ENCODE measurements at places on chromosomes 5 and 9.

GRCh38 chr9:92184041-92184564 lies 68.9 kb upstream of the SPTLC1 start:
- no peak for DNase-seq

GRCh38 chr5:172434251-172434650 lies 20.1 kb downstream of the SH3PXD2B start:
- DNase-seq, result no peak

- DNase-seq, result no peak
Measured at GRCh38 chr9:72592502-72593403, 71.3 kb downstream of the TMC1 start.

DNA sequence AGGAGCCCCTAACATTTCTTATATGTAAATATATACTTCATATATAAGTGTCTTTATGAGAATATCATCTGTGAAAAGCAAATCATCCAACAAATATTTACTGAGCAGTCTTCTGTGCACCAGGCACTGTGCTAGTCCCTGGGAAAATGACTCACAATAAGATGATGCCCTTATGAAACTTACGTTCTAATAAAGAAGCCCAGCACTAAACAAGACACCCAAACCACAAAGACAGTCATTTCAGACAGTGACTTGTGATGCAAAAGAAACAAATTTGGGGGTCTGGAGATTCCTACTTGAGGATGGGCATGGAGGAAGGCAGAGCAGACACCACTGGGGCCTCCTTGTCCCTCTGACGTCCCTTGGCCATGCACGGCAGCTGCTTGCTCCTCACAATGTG lies 30.6 kb upstream of the PPP1R2B start:
- DNase-seq, result no peak

DNA sequence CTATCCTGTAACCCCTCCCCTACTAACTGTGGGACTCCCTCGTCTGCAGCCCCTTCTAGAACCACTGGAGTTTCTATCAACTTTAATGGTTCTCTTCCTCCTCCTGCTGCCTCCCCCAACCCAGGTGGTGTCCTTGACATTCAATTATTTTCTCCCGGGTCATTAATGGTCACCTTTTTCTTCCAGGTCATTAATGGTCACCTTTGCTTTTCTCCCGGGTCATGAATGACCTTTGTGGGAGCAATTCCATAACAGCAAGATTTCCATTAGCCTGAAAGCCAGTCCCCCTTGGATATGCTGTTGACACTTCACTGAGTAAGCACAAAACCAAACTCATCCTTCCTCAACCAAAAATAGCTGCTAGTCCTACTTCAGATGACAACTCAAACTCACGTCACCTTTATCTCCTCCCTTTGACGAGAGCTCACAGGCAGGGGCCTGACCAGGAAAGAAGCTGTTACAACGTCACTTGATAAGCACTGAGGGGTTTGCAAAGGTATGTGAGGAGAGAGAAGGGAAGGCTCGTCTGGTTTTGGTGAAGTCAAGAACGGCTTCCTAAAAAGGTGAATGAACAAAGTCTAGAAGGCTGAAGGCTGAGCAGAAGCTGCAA lies 10.9 kb downstream of the CCDC127 start:
- DNase-seq, result no peak

DNA sequence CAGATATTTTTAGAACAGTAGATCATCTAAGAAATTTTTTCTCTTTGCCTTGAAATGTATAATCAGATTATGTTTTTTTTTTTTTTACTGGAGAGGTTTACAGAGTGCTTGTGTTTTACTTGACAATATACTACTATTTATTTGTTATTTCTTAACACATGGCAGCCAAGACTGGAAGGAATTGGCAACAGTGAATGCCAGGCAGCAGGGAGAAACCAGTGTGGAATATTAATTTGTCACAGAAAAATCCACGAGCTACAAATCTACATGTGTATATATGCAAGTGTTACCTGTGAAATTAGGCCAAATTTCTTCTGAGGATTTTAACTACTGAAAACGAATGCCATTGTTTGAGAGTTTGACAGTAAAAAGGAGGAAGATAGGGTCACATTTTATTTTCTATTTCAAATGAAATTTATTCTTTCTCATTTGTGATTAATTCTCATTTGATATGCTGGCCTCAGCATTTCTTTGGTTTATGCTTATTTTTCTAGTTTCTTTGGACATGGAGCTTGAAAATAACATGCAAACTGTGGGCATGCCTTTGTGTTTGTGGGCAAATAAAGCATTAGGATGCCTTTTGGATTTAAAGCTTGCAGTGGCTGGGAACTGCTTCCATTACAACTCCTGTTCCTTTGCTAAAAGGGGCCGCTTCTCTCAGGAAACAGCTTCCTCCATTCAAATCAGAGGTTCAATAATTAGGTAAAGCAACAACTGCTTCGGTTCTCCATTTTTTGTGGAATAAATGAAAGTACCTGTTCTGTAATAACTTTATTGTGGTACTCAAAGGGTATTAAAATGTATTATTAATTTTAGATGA lies 39.0 kb upstream of the ZFYVE16 start:
- DNase-seq, result no peak

DNA sequence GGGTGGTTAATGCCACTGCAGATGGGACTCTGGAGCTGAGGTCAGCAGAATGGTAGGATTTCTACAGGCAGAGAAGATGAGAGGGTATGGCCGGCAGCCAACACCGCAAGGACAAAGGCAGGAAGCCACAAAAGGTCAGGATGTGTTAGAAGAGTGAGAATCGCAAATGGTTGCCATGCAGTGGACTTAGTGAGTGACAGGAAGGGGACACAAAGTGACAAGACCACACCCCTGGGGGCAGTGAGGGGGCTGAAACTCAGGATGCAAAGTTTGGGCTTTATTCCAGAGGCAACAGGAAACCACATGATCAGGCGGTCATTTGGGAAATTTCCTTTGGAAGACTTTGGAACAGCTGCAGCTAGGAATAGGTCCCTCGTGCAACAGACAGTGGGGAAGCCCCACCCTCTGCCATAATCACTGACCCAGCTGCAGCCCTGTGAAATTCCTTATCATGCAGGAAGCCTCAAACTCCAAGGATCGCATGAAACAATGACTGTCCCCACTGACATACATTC lies 14.2 kb upstream of the CCDC180 start:
- DNase-seq, result no peak

GRCh38 chr9:37026931-37027581 lies 7.0 kb downstream of the PAX5 start:
- no peak for DNase-seq

- DNase-seq, result no peak
Measured at GRCh38 chr5:169785771-169786618, 148.9 kb downstream of the DOCK2 start.

GRCh38 chr9:75116306-75116705 lies 28.0 kb downstream of the OSTF1 start:
- DNase-seq, result no peak

- DNase-seq, result no peak
Measured at GRCh38 chr9:86942281-86943200, 4.8 kb downstream of the GAS1 start.

DNA sequence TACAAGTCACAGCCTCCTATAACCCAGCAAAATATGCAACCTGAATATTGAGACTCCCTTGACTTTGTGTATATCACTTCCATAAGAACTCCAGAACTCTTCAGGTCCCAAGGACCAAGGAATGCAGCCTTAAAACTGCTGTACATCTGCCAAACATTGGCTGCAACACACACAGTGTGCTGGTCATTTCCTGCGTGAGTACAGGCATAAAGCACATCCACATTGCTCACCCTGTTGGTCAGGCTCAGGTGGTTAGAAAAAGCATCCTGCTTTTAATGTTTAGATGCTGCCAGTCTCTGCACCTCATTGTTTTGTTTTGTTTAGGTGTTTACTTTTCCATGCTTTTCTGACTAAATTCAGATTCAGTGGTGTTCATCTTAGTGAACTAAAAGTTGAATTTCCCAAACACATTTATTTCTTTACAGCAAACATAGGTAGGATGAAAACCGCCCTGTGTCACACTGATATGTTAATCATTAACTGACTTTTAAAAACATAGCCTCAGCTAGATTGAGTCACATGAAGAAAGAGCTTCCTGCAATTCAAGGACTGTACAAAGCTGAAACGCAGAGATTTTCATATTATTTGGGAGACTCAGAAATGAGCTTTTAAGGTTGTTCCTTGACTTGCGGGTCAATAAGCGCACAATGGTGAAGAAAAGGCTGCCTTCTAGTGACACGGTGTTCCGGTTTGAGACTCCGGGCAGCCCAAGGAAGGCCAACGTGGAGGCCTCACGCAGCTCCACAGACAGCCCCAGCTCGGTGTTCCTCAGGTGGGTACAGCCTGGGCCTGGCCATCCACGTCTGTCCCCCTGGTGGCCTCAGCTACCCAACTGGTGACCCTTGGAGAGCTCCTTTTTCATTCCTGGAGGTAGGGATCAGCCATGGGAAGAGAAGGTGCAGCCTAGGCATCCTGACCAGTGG lies 52.2 kb upstream of the GRAMD2B start:
- DNase-seq, result no peak

DNA sequence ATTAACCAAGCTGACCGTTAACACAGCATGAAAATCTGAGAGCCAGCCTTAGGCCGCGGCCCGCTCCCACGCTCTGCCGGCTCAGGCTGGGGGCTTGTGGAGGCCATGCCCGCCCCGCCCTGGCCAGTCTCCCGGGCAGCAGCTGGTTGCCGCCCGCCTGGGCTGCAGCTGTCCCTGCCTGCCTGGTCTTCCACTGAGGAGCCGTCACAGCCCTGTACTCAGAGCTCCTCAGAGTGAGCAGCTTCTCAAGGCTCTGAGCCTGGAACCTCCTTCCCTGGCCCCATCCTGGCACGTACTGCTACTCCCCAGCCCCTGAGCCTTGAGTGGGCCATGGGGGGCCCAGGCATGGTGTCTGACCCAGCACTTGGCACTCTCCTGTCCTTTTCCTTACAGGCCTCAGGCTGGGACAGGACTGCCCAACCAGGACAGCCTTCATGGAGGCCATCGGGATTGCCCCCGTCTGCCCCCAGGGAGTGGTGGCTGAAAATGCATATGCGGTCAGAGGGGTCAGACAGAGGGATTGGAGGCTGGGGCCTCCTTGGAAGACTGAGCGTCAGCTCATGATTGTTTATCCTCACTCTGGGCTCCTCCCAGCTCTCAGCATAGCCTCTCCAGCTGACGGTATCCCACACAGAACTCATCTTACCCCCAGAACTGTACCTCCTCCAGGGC lies 11.9 kb downstream of the FGFR4 start:
- DNase-seq, result no peak

GRCh38 chr5:9903801-9904200 lies 273.6 kb upstream of the TAS2R1 start:
- no peak for DNase-seq

DNA sequence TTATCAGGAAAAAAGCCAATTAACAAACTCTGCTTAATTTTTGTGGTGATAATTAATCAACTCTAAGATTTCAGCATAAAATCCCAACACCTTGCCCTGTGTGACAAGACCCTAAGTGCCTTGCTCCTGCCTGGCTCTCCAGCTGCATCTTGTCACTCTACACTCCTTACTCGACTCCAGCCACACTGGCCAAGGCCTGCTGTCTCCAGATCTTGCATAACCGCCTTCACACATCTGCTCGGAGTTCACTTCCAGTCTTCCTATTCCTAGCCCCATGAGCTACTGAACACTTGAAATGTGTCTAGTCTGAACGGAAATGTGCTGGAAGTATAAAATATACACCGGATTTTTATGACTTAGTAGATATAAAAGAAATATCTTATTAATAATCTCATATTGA lies 259.6 kb downstream of the EPB41L4A start:
- DNase-seq, result no peak

- DNase-seq, result no peak
Measured at GRCh38 chr9:105233873-105234272, 10.6 kb upstream of the SLC44A1 start.

DNA sequence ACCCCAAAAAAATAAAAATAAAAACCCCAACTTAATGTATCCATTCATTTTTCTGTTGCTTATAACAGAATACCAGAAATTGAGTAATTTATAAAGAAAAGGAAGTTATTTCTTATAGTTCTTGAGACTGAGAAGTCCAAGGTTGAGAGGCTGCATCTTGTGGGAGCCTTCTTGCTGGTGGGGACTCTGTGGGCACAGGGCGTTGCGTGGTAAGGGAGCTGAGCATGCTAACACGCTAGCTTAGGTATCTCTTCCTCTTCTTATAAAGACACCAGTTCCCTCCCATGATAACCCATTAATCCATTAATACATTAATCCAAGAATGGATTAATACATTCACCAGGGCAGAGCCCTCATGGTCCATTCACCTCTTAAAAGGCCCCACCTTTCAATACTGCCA lies 150.9 kb downstream of the ZSWIM6 start:
- no peak for DNase-seq

DNA sequence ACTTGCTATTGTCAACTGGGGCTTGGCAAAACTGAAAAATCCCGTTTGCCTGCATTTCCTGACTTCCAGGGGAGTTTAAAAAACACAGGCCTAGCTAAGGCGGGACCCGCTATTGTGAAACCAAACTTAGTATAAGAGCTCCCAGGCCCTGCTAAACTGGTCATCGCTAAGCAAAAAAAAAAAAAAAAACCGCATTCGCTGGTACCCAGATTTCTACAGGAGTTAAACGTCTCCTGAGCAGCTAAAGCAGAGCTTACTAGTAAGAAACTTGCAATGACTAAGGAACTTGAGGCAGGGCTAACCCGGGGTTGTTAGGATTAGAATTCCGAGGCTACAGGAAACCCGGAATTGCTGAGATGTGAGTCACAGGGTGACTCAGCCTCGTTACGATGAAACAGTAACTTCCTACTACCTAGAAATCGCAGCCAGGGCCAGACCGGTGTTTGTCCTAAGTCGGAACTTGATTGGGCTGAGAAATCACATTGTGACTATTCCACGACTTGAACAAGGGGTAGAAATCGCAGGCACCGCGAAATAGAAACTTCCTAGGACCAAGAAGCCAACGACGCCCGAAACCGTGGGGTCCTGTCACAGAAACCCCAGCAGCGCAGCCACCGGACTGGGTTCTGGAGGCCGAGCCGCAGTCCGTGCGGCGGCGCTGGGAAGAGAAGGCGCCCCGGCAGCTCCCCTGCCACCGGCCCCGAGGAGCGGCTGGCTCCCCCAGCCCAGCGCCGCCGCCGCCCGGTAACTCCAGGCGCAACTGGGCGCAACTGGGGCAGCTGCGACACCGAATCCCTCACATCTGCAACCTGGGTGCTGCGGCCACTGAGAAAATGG lies 89.4 kb downstream of the ANXA2R start:
- peak; percentile 34 for DNase-seq

DNA sequence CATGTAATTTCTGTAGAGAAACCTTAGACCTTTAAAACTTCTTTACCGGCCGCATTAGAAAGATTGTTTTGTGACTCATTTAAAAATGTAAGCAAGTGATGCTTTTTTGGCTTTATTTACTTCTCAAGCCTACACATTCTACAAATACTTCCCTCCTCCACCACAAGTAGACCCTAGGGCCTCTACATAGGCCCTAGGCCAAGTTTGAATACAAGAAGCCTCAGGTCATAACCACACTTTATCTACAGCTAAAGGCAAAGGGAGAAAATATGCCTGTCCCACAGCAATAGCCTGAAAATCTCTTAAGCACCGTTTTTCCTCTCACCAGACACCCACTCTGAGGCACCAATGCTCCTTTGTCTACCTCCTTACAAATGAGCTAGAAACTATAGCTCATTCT lies 53.9 kb downstream of the CSNK1A1 start:
- no peak for DNase-seq

All from stimulated activated CD4-positive, alpha-beta T cell treated with anti-CD3 and anti-CD28 coated beads, Interleukin-1b, Interleukin-23, amount 100 ng/mL, for 1 hour (primary cell).